ENCODE measurements at places on chromosomes 4 and X.

DNA sequence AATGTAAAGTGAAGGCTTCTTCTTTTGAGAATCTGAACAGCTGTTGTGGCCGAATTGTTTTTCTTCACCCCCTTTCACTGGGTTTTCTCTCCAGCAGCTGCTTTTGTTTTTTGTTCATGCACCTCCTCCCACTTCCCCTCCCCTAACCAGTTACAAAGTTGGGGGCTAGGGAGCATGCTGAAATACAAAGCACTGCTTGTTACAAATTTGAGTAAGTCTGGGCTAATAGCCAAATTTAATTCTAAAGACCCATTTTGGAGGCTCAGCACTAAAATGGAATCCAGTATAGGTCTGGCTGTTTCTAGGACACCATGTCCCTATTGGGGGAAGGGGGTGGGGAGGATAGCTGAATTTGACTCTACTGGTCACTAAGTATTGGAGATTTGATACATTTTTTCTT lies 89.2 kb upstream of the GPM6B start:
- no peak for DNase-seq

GRCh38 chrX:1899841-1900240 lies 285.0 kb downstream of the ASMT start:
- no peak for DNase-seq

- DNase-seq: no peak
These were observed 405.0 kb upstream of the MAGEB18 start for GRCh38 chrX:25733148-25733547.

DNA sequence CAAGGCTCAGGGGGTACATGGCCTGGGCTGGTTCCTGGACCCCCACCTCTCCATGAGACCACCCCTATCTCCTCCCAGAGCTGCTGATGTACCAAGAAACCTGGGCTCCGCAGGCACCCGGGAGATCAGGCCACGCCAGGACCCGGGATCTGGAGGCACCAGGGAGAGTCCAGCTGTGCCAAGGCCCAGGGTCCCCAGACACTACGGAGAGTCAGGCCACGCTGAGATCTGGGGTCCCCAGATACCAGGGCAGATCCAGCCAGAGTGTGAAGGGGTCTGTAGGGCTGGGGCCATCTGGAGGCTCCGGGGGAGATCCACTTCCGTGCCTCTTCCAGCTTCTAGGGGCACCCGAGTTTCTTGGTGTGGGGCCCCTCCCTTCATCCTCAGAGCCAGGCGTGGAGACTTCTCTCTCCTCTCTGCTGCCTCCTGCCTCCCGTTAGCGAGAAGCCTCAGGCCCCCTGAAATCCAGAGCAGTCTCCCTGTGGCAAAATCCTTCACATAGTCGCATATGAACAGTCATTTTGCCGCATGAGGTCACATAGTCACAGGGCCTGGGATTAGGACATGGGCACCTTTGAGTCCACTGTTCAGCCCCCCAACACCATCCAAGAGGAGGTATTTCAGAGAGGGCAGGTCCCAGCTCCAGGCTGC lies 9.7 kb downstream of the ABLIM2 start:
- DNase-seq: no peak

- no peak for DNase-seq
These were observed 145.6 kb downstream of the AMELX start for GRCh38 chrX:11438767-11439166.

GRCh38 chr4:40070387-40070786 lies 13.7 kb downstream of the N4BP2 start:
- DNase-seq: no peak

- DNase-seq: no peak
These were observed 189.1 kb downstream of the GPC3 start for GRCh38 chrX:133796282-133796681.

DNA sequence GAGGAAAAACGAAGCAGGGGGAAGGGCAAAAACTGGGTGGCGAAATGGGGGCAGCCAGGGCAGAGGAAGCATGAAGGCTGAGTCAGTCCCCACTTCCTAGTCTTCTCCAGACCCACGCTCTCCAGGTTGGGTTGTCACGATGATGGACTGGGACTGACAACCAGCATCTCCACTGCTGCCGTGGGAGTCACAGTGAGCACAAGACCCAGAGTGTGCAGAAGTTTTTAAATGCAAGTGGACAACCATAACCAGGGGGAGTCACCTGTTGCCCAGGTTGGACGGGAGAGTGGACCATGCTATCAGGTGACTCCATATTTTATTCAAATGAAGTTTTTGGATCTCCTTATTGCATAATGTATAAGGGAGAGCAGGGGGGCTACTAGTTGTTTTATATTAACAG lies 511.4 kb upstream of the ZFP42 start:
- DNase-seq: no peak

- DNase-seq: no peak
These were observed 202.3 kb downstream of the NDST4 start for GRCh38 chr4:114911111-114911510.

DNA sequence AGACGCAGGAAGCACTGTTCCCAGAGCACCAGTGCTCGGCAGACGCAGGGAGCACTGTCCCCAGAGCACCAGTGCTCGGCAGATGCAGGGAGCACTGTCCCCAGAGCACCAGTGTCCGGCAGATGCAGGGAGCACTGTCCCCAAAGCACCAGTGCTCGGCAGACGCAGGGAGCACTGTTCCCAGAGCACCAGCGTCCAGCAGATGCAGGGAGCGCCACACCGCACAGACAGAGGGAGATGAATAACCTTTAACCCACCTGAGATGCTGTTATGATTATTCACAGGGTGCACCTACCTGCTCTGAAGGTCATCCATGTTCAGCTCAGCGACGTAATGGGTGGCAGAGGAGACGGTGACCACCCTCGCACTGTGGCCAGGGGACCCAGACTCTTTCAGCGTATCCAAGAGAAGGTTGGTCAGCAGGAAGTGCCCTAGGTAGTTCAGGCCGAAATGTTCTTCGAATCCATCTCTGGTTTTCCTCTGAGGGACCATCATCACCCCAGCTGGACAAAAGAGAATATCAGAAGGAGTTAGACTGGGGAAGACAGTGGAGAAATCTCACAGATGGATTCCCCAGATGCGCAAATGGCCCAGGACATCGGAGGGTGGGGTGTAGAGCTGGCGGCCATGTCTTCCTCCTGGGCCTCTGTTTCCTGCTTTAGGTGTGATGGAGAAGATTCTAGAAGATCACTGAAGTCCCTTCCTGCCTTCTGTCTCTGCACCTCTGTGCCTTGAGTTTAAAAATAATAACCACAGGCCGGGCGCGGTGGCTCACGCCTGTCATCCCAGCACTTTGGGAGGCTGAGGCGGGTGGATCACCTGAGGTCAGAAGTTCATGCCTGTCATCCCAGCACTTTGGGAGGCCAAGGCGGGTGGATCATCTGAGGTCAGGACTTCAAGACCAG lies 234.1 kb downstream of the DHRSX start:
- no peak for DNase-seq

DNA sequence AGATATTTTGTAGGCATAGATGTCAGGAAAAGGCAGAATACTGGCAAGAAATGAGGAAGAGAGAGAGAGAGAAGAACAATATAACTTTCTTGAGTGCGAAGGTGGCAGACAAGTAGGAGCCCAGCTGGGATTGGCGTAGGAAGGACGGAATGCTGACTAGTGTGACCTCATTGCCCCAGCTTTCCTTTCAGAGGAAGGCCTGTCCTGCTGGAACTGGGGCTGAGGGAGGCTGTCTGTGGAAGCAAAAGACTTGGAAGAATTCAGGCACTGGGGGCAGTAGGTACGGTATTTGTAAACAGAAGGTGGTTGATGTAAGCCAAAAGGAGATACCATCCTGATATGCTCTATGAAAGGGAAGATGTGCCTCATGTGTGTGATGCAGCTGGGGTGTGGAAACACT lies 818.4 kb downstream of the ADGRL3 start:
- no peak for DNase-seq

- no peak for DNase-seq
These were observed 1296.1 kb upstream of the PABPC4L start for GRCh38 chr4:135497563-135498152.

- DNase-seq: no peak
These were observed 87.3 kb downstream of the CFAP299 start for GRCh38 chr4:80422727-80423404.

GRCh38 chrX:43349363-43349762 lies 306.7 kb upstream of the MAOA start:
- DNase-seq: peak; percentile 37

DNA sequence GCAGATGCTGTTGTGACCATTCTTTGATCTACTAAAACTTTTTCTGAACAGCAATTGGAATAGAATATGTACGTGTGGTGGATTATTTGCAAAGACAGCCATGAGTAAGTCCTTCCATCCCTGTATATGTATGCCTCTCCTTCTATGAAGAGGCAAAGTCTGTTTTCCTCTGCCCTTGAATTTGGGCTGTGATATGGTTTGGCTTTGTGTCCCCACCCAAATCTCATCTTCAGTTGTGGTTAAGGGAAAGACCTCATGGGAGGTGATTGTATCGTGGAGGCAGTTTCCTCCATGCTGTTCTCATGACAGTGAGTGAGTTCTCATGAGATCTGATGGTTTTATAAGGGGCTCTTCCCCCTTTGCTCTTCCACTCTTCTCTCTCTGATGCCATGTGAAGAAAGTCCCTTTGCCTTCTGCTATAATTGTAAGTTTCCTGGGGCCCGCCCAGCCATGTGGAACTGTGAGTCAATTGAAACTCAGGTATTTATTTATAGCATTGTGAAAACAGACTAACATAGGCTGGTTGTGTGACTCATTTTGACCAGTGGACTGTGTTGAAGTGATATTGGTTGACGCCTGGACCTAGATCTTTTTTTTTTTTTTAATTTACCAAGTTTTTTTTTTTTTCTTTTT lies 108.3 kb upstream of the CAMK2D start:
- peak; percentile 47 for DNase-seq

DNA sequence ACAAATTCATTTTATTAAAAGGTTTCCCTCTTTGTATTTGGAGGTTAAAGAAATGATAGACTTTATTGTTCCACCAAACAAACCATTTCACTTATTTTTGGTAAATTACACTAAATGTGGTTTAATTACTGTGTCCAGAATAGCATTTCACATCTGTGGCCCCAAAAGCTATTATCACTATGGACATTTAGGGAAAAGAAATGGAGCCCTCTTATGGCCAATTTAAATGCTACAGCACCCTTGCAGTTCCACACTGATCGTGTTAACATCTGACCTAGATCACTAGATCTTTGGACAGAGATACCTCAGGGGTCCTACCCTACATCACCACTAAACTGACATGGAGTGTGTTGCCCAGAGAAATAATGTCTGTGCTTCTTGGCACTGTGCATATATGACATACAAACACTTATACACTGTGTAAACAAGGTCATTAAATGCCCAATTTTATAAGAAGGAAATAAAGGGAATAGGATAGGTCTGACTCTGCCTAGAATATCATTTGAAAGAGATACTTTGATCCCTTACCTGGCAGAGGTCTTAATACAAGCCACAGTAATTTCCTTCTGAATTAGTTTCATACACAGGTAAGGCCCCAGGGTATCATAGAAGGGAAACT lies 163.9 kb downstream of the KDR start:
- DNase-seq: peak; percentile 31

DNA sequence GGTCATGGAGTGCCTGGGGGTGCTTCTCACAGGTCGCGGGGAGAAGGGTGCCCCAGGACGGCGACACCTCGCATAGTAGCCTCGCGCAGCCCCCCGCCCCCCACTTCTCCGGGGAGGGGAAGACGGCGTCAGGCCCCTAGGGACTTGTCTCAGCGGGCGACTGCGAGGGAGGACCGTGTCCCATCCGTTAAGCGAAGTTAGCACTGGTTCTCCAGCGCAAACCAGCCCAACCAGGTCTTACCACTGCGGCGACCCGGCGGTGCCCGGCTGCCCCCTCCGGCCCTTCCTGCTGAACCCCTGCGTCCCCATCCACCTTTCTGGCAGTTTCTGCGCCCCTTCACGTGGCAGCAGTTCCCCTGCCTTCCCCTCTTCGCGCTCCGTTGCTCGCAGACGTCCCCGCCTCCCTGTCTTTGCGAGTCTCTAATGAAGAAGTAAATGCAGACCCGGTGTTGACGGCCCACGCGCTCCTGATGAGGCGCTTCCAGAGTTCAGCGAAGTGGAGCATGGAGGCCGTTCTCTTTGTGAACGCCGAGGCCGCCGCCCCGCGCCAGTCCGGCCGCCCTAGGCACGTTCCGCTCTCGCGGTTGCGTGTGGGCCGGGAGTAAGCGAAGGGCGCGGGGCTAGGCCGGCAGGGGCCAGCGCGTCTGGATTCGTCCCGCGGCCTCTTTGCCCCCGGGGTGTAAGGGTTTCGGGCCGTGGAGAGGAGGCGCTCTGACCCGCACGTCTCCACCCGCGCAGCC lies 3.0 kb downstream of the SLIT2 start:
- DNase-seq: no peak

DNA sequence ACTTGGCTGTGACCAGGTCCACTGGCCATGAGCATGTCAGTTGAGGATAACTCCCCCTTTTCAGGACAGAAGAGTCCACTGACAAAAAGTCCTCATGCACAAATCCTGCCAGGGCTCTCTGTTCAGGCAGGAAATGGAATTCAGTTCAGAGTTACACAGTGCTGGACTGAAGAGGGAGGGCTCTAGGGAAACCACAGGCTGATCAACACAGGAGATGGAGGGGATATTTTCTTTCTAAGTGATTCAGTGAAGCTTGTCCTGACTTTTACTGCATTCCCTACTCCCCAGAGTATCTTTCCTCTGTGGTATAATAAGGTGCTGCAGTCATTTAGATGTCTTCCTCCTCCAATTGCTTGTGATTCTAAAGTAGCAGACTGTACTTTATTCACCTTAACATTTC lies 335.5 kb upstream of the IGFBP7 start:
- no peak for DNase-seq

DNA sequence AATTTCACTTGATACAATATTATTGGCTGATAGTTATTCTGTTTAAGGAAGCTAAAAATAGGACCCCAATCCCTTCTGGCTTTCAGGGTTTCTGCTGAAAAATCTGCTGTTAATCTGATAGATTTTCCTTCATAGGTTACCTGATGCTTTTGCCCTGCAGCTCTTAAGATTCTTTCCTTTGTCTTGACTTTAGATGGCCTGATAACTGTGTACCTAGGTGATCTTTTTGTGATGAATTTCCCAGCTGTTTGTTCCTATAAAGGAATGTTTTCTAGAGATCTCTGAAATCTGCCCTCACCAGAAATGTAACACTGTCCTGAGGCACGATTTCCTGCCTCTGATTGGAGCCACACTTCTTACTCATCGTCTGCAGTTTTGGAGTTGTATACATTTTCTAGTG lies 69.4 kb upstream of the PRDM5 start:
- no peak for DNase-seq

GRCh38 chr4:48986654-48987164 lies 634 bp downstream of the CWH43 start:
- DNase-seq: no peak

DNA sequence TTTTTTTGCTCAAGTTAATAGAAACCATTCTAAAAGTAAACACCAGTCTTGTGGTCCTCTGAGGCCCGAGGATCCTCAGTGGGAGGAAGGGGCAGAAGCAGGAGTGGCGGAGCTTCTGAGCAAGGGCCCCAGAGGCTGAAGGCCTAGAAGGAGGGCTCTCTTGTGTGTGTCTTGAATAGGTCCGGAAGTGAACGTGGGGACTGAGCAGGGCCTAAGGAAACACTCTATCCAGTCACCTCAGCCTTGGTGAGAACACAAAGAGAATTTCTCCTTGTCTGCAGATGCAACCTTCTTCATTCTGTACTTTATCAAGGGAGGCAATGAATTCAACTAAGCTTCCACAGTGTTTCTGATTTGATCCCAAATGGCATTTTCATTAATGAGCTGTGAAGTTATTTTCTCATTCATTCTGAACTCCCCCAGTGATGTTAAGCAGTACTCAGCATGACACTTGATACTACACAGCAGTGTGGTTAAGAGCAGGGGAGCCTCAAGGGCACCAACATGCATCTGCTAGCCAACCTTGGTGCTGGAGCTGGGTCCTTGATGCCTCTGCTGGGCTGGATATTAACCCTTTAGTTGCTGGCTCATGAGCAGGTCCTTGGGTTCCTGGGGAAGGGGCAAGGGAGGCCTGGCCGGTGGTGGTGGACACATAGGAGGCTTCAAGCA lies 64.7 kb downstream of the RBM47 start:
- no peak for DNase-seq
